Activated CD4-positive, alpha-beta T cell treated with anti-CD3 and anti-CD28 coated beads, Interleukin-2, Interleukin-4, amounts not matched to agents 100 ng/mL and 50 ng/mL, durations not matched to agents 16 hours and 8 hours (primary cell): ENCODE measurements at places on chromosomes 16 and 17.

DNA sequence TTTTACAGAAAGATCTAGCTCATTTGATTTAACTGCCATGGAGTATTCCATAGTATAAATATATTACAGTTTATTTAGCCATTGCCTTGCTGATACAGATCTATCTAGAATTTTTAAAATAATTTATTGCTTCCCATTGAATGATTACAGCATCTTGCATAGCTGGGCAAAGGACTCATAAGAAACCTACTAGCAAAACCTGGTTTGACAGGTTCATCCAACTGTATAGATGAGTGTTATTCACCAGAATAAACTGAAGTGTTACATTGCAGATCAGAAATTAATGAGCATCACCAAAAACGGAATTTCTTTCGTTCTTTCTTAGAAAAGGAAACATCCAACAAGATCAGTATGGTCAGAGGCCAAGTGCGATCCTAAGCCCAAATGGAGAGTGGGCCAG is 202.2 kb upstream of the CACNG5 start:
- DNase-seq, result no peak

DNA sequence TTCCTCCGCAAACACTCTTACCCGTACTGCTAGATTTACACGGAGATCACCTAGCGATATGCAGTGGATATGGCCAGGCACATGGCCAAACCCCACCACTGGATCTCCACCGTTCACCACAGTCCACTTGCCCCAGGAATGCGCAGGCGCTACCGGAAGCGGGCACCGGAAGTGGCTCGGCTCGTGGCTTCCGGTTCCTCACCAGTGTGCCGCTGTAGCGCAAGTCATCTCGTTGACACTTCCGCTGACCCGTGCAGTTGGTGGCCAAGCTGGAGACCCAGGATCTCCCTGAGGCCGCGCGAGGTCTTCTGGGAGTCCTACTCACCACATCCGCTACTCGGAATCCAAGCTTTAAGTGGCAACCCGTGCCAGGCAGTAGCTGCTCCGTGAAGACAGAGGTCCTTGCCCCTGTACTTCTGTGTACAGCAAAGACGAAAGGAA is 11.5 kb downstream of the ZNF597 start:
- peak; percentile 46 for DNase-seq

DNA sequence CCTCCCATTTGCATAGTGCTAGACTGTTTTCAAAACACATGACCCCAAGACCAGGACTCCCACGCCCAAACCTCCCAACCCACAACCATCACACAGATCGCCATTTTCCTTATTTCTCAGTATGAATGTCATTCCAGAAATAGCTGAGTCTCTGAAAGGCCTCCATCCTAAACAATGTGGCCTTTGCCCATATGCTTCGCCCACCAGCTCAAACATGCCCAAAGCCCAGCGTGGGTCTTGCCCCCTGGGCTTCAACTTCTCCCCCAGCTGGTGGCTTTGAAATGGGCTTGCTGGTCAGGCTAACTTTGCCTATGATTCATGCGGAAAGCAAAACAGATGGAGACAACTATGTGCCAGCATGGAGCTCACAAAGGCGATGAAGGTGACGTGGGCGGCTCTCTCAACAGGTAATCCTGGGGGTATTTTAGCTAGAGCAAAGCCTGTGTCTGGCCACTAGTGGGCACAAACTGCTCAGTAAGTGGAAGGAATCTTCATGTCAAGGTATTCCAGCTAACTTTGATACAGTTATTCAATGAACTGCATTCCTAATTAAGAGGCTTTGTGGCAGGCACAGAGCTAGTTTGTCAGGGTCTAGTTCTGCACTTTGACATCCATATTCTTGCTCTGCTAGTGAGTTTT is 17.1 kb downstream of the PMP22 start:
- no peak for DNase-seq

GRCh38 chr17:72423718-72424117 is 302.9 kb downstream of the SOX9 start:
- DNase-seq, result no peak

GRCh38 chr16:30079480-30079879 is 3.7 kb downstream of the PPP4C start:
- DNase-seq, result no peak

DNA sequence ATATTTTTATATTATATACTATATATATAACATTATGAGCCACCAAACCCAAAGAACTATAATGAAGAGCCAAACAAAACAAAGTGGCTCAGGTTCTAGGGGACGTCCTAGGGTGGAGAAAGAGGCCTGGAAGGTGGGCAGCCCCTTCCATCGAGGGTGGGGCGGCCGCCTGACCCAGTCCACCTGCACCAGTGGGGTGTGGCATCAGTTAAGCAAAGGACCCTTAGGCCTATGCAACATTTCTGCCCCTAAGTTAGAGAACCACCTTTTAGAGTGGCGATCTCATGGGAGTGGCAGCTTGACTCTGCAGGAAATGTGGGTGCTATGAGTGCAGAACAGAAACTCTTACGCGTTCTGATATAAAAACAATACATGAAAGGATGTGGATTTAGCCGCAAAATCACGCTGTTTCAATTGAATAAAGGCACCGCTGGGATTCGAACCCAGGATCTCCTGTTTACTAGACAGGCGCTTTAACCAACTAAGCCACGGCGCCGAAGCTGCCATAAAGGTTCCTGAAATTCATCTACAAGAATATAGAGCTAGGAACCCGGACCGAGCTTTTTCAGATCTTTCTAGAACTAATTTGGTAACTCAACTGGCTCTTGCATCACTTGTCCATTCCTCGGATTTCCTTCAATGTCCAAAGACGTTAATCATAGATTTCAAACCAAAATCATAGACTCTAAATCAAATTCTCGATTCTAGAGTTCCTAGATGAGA is 15.6 kb upstream of the AURKB start:
- peak; percentile 91 for DNase-seq

DNA sequence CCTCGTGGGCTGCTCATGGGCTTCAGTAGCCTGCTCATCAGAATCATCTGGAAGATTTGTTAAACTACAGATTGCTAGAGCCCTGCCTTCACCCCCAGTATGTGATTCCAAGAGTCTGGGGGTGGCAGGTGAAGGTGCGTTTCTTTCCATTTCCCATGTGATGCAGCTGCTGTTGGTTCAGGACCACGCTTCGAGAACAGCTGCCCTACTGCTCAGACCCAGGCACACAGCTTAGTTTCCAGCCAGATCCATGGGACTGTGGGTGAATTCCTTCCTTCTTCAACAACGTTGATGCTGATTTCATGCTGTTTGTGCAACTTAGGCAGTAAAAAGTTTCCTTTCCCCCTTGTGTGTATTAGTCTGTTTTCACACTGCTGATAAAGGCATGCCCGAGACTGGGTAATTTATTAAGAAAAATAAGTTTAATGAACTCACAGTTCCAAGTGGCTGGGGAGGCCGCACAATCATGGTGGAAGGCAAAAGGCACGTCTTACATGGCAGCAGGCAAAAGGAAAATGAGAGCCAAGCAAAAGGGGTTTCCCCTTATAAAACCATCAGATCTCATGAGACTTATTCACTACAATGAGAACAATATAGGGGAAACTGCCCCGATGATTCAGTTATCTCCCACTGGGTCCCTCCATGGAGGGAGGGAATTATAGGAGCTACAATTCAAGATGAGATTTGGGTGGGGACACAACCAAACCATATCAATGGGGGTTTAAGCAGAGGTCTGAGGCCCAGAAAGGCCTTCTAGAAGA is 159.2 kb downstream of the XYLT1 start:
- DNase-seq, result no peak

DNA sequence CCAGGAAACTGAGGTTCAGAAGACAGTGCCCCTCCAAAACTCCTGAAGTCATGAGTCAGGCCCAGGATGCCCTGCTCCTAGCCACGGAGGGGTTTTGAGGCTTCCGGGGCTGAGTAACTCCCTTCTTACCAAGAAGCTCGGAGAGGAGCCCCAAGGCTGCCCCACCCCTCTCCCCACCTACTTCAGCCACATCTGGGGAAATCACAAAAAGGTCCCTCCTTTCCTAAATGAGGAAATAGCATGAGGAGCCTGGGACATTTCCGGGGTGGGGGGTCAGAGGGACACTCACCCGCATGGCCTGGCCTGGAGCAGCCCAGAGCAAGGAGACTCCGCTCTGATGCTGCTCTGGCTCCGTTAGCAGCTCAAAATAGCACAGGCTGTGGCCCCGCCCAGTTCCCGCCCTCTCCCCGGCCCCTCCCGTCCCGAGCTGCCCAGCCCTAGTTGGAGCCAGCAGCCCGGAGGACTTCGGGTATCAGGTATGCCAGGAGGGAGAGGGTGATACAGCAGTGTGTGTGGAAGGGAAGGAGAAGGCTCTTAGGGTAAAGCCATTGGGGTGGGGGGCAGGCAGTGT is 40.1 kb downstream of the MYO18A start:
- DNase-seq, result peak; percentile 93

GRCh38 chr16:11389631-11390565 is 44.6 kb downstream of the RMI2 start:
- peak; percentile 9 for DNase-seq

DNA sequence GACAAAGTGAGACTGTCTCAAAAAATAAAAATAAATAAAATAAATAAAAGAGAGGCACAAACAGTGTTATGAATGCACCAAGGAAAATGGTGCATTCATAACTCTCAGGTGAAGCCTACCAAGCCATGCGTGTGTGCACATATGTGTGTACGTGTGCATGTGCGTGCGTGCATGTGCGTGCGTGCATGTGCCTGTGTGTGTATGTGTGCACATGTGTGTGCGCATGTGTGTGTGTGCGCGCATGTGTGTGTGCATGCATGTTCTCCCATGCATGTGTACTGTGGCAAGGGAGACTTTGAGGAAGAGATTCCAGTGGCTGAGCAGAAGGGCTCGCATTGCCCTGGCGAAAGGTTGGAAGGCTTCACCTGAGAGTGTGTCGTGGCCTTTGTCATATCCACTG is 4.7 kb downstream of the SPN start:
- DNase-seq, result no peak

- no peak for DNase-seq
Measured at GRCh38 chr16:82859662-82860061, 232.9 kb downstream of the CDH13 start.

DNA sequence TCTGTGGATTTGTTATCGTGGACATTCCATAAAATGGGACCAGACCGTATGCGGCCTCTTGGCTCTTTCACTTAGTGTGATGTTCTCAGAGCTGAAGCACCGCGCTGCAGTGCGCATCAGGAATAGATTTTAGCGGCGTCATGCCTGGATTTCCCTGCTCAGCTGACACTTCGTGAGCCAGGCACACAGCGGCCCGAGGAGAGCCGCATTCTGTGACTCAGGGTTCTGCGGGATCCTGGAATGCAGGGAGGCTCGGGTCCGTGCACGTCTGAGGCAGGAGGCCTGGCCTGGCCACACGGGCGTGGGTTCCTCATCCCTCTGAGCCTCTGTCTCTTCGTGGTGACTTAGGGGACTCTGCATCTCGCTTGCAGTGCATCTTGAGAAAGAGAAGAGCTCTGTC is 13.4 kb downstream of the CBFA2T3 start:
- DNase-seq, result no peak

- DNase-seq, result no peak
Measured at GRCh38 chr16:31513126-31513525, 4.9 kb upstream of the RUSF1 start.

- no peak for DNase-seq
Measured at GRCh38 chr17:40188694-40189093, 11.4 kb downstream of the RAPGEFL1 start.

GRCh38 chr17:65261682-65262636 is 124.8 kb downstream of the RGS9 start:
- DNase-seq, result peak; percentile 58

DNA sequence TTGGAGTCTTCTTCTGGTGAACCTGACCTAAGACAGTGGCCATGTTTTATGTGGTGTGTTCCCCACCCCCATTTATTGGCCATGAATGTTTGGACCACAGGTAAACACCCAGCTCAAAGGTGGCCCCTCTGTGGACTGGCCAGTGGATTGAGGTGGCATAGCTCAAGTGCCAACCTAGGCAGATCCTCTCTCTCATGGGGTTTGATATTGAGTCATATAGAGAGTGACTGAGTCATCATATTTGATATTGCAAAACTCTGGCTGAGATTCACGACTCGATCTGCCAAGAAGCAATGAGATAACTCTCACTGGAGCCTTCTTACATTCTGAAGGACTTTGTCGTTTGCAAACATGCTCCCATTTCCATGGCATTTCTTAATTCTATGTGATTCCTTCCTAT is 10.5 kb upstream of the TEKT3 start:
- peak; percentile 13 for DNase-seq

GRCh38 chr17:59154292-59154720 is 680 bp downstream of the SKA2 start:
- peak; percentile 53 for DNase-seq

DNA sequence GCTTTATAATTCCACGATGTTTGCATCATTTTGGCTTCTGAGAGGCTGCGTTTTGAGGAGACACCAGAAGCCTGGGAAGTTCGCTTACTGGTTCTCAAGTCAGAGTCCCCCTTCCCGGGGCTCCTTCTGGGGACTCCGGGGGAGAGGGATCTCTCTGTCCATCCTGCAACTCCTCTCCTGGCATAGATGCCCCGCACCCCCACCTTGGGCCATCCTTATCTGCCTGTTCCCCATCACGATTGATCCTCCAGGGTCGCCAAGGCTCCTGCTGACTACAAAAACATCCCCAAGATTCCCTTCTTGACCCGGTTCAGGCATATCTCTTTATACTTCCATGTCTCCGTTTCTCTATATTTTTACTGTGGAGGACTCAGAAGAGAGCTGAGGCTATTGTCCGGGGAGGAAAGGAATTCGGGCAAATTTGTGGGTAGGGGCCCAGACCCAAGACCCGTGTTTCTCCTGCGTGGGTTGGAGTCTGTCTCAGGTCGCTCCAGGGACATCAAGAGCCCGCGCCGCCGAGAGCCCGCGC is 18.4 kb upstream of the HOXB13 start:
- no peak for DNase-seq

DNA sequence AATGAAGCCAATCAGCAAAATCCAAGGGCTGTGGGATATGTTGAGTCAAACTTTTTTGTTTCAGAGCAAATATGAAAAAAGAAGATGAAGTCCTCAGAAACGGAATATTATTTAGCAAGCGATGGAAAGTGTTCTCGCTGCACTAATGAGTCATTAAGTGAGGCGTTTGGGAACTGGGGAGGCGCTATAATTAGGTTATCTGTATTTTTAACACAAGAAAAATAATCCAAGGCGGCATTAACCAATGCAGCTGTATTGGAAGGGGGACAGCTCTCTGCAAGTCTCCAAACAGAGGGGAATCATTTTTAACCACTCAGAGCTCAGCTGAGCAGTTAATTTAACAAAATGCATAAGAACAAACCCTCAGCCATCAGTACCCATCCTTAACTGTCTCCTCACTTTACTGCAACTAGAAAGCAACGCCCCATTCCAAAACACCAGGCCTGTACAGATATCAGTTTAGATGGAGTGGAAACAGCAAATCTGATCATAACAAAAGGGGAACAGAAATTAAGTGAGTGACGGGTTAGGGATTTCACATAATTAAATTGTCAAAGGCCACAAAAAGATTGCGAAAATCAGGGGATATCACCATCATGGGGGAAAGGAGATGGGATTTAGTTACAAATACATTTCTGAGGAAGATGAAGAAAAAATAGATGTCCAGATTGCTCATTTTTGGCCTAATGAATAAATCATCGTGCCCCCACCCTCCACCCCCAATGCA is 211.0 kb upstream of the TOX3 start:
- no peak for DNase-seq

GRCh38 chr16:6020162-6020985 is 922.8 kb upstream of the EEF2KMT start:
- DNase-seq, result no peak
